NCI-H774 (cell line): ENCODE measurements at places on chromosomes 7 and 10.

- no peak for DNase-seq
These were observed 54.5 kb downstream of the NRP1 start for GRCh38 chr10:33279811-33280602.

- no peak for DNase-seq
These were observed 53.2 kb upstream of the MACC1 start for GRCh38 chr7:20270371-20270770.

DNA sequence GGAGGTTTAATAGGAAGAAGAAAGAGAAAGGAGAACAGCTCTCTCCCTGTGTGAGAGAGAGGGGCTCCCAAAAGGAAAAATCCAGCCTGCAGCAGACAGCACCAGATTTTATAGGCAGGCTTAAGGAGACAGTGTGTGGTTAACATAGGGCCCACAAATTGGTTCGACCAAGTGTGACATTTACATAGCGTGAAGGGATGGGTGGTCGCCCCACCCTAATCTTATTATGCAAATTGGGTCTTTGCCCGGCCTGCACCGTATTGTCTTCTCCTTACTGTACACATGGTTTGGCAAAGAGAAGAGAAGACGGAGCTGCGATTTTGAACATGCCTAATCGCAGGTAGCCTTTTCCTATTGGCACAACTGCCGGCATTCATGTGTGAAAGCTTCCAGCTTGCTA lies 756.3 kb downstream of the NXPH1 start:
- no peak for DNase-seq

DNA sequence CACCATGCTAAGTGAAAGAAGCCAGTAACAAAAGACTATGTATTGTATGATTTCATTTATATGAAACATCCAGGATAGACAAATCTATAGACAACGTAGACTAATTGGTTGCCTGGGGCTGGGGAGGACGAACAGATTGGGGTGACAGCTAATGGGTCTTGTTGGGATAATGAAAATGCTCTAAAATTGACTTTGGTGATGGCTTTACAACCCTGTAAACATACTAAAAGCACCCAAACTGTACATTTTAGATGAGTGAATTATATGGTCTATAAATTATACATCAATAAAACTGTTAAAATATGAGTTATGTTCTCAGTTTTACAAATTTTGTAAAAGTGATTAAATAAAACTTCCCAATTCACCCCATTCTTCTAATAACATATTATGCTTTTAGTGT lies 261.5 kb downstream of the ELMO1 start:
- DNase-seq: no peak

GRCh38 chr10:95850791-95851190 lies 57.0 kb upstream of the CC2D2B start:
- no peak for DNase-seq

DNA sequence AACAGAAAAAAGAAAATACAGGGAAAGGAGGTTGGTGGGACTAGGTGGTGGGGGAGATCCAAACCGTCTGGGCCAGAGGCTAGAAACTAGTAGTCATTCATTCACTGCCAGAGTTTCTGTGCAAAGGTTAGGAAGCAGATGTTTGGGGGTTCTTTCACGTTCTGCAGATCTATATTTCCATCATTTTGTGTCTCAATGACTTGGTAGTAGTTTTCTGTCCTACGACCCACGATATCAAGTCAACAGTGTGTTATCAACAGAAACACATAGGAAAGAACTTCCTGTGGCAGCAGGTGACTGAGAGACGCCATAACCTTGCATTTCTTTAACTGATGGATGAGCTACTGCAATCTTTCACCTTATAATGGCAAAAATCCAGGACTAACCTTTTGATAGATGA lies 1.8 kb downstream of the CEP55 start:
- DNase-seq: no peak

DNA sequence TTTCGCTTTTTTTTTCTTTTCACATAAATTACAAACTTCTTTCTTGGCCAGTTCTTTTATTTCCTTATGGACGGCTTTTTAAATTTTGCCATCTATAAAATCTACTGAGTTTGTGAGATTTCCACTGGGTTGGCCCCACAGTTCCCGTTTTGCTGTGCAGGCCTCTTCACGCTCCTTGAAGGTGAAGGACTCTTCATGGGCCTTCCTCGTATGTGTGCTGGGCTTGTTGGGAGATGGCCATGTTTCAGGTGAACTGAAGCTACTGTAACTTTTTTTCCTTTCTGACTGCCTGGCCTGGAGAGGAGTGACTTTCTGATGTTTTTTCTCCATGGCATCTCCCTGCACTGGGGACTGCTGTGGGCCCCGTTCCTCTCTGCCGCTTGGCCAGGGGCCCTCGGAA lies 262.4 kb downstream of the COBL start:
- no peak for DNase-seq

DNA sequence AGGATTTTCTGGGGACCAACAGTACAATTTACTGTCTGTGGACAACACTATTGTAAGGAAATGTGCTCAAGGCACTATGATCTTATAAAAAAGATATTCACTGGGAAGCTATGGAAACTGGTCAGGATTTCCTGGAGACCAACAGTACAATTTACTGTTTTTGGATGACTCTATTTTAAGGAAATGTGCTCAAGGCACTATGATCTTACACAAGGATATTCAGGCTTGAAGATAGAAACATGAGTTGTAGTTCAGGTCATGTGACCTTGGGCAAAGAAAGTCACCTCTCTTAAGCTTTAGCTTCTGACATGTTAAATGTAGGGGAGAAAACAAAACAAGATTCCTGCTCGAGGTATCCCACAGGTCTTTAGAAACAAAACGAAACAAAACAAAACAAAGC lies 1.7 kb upstream of the ITPRID1 start:
- DNase-seq: no peak

DNA sequence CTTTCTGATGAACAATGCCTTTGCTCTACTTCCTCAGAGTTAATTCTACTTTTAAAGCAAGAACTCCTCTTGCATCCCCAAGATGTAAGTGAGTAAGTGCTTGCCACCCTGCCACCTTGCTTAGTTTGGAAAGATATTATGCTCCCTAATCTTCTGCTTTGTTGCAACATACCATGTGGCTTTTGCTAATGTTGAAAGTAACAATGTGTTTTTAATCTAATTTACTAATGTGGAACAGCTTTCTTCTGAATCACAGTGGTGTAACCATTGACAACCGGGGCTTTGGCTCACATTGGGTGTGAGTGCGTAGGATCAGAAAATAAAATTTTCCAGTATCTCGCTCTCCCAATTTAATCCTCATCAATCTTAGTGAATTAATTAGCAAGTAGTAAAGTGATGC lies 254.1 kb upstream of the PTER start:
- DNase-seq: no peak

GRCh38 chr10:26717476-26717875 lies 20.0 kb downstream of the PDSS1 start:
- DNase-seq: no peak

GRCh38 chr10:120335553-120335952 lies 121.5 kb upstream of the PLPP4 start:
- DNase-seq: no peak

- DNase-seq: peak; percentile 31
These were observed 88.3 kb downstream of the CABCOCO1 start for GRCh38 chr10:61750943-61751471.

DNA sequence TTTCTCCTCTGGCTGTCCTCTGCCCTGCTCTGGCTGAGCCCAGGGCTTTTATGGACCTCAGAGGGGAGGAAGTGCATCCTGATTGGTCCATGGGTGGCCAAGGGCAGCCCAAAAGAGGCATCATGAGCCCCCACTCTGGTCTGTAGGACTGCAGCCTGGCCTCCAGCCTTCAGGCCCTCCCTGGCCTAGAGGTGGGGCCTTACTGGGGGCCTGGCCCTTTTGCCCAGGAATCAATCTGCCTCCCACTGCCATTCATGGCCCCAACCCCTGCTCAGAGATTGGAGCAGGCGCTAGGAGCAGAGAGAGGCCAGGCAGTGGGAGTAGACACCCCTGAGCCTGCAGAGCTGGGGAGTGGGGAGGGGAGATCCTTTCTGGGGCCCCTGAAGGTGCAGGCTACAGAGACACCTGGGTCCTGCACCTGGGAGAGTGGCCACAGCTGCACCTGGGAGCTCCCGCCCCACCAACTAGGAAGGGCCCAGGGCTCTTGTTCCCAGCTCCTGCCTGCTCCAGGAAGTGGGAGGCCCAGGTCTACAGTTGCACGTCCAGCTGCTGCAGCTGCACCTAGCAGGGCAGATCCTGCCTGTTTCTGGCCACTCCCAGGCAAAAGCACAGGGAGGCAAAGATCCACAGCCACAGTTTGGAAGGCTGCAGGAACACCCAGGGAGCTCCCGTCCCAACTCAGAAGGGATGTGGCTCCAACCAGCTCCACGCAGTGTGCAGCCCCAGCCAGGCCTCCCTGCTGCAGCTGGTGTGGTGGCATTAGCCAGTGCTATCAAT lies 6.4 kb upstream of the DYNC2I1 start:
- DNase-seq: no peak

DNA sequence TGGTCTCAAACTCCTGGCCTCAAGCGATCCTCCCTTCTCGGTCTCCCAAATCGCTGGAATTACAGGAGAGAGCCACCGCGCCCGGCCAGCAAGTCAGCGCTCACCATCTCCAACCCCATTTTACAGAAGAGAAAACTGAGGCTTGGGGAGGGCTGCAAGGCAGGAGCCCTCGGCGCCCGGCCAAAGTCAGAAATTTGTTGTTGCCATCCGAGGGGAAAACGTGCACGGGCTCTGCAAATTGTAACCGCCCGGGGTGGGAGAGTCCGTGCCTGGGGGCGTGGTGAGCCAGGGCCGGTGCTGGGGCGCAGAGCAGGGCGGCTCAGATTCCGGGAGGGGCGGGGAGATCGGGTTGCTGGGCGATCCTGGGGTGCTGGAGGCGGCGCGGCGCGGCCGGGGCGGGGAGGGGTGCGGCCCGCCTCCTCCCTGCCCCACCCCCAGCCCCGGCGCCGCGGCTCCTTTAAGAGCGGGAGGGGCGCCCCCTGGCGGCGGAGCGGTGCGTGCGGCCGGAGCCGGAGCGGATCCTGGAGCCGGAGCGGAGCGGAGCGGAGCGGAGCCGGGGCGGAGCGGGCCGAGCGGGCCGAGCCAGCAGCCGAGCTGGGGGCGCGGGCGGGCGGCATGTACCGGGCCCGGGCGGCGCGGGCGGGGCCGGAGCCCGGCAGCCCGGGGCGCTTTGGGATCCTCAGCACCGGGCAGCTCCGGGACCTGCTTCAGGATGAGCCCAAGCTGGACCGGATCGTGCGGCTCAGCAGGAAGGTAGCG lies at the start of gene VPS37D:
Gene VPS37D (plus strand): TSS at position 488 of the 759 bp plus-strand sequence. CDS start 128 bp downstream, at position 616.
- DNase-seq: peak; percentile 84

DNA sequence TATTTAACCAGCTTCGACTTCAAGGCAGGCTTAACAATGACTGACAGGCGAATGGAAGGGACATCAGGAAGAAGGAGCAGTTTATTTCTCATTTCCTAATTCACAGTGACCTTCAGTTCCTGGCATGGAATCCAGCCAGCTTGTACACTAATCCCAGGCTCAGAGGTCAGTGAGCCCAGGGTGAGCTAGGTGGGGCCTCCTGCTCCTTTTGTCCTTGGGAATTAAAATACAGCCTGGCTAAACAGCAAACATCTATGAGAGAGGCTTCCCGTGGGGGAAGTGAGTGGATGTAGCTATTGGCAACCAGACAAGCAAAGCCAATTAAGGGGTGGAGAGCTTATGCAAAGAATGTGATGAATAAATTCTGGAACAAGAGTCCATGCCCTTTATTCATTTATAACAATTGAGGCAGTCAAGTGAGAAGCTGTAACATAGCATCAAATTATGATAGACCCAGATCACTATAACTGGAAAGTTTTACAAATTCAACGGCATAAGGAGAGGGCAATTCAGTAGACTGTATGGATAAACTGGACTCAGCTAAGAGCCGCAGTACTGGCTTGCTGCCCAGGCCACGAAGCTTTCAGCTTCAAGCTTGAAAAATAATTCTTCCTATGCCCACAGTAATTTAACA lies 57.1 kb downstream of the STK17A start:
- peak; percentile 92 for DNase-seq

GRCh38 chr10:63628526-63629362 lies 107.5 kb downstream of the REEP3 start:
- peak; percentile 94 for DNase-seq

DNA sequence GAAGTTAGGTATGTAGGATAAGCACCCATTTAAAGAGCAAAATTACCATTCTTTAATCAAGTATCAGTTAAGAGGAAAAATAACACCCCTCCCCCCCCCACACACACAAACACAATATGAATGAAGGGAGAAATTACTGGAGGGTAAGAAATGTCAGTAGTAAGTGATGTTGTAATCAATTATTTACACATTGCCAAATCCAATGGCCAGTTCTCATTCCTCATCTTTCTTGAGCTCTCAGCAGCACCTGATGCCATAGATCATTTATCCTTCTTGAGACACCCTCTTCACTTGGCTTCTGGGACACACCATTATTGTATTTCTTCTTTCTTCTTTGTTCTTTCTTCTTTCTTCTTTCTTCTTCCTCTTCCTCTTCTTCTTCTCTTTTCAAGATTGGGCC lies 33.7 kb upstream of the FAM3C start:
- no peak for DNase-seq

DNA sequence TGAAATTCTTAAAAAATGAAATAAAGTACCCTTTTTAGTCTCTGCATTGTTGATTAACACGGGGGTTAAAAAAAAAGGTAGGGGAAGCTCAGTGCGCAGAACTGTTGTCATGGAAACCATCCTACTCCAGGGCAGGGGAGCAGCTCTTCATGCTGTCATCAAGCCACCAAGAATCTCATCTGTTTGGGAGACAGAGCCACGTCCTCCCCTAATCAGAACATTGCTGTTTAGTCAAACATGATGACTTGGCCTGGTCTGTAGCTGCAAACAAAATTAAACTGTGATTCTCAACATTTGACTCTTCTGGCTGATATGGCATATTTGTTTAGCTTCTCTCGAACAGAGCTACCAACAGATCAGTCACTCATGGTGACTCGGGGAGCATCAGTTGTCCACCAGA lies 254.4 kb upstream of the KLF14 start:
- no peak for DNase-seq

- peak; percentile 57 for DNase-seq
These were observed 23.5 kb downstream of the SGMS1 start for GRCh38 chr10:50600286-50600685.

DNA sequence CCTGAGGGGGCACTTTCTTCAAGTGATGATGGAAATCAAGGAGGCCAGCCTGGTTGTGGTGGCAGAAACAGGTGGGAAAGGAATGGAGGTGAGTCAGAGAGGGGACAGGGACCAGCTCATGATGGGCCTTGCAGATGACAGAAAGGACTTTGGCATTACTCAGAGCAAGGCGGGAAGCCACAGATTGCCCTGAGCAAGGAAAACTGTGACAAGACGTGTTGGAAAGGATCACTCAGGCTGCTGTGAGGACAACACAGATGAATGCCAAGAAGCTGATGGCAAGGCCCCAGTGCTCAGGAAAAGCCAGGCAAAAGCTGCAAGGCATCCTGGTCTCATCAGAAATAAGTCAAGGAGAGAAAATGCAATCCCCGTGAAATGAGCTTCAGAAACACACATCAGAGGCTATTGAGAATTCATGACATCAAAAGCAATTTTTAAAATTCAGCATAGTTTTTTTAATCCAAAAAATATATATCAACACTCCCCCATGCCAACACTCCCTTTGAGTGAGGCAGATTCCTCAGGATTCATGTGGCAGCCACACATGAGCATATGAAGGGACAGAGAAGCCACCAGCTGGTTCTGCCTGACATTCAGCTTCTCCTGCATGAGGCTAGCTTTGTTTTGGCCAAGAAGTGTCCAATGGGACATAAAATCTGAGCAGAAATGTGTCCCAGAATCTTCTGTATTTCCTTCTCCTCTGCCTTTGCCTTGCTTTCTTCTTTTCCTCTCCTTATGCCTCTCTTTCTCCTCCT lies 244.5 kb upstream of the MYO3A start:
- DNase-seq: no peak
